ENCODE measurements at places on chromosomes 12 and 14.

GRCh38 chr12:104662908-104663307, 206.2 kb downstream of the CHST11 start:
- DNase-seq, result no peak

- DNase-seq, result no peak
Measured at GRCh38 chr14:44639781-44640385, 132.8 kb upstream of the FSCB start.

DNA sequence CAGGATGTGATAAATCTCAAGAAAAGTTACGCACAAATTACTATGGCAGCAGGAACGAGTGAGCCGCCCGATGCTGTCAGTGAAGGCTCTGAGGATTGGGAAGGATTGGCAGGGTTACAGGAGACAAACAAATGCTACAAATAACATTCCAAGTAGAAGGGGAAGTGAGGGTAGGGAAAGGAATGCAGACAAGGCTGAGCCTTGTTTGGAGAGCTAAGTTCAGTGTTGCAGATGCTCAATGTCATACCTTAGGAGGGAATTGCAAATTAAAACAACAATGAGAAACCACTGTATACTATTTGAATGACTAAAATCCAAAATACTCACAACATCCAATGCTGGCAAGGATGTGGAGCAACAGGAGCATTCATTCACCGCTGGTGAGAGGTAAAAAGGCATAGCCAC, 1.3 kb downstream of the CLEC9A start:
- DNase-seq, result no peak

DNA sequence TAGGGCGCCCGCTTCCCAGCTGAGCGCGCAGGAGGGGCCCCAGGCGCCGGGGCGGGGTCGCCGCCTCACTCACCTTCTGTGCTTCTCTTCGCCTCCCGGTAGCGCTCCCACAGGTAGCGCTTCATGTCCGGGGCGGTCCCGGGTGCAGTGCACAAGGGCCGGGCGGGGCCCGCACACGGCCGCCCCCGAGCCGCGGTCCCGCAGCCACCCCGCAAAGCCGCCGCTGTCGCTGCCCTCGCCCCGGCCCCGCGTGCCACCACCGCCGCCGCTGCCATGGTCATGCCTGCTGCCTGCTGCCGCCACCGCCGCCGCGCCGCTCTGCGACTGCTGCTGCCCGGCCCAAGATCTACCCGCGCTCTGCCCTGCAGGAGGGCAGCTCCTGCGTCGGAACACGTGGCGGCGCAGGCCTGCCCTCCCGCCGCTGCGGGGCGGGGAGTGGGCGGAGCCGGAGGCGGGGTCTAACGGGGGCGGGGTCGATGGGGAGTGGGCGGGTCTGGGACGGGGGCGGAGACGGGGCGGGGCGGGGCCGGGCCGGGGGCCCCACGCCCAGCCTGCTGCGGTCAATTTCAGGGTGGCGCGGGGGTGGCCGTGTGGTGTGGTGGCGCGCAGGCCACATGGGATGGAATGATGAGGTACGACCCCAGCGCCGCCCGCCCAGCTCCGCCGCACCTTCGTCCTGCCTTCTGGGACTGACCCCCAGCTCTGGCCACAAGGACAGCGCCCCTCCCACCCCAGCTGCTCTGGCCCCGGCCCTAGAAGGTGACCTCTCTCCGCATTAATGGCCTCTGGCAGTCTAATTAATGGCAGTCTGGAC, at the start of gene NT5DC3:
Gene NT5DC3, minus strand, starts transcription at position 359 of the 814 bp plus-strand sequence. Its CDS starts 78 bp downstream, at position 281.
- DNase-seq, result peak; percentile 74

DNA sequence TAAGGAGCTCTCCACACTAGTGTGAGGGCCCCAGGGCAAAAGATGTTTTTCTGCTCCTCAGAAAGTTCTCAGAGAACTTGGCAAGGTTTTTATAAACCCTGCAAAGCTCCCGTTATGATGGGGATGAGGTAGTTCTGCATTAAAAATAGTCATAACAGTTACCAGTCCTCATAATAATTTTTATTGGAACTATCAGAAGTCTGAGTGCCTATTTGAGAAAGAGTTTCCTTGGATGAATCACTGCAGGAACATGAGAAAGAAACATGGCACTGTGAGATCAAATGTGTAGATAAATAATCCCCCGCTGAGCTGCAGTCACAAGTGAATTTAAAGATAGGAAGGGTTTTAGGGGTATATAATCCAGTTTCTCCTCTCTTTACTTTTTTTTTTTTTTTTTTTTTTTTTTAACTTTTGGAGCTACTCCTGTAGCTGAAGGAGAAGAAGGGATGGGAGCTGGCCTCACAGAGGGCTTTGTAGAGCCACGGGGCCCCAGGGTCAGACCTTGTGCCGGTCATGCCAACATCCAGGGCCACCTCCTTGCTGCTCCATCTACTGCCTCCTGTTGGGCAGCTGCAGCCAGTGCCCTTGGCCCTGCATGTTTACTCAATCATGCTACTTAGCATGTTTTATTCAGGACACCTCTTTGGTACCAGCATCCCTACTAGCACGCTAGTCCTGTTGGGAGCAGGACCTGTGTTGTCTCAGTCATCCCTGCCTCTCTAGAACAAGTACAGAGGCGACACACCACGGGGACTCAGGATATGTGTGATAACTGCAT, 39.5 kb downstream of the EVL start:
- DNase-seq, result no peak

- no peak for DNase-seq
Measured at GRCh38 chr12:19220852-19221466, 91.4 kb downstream of the PLEKHA5 start.
